Mucosa of descending colon (tissue), 3 donors: ENCODE measurements at places on chromosomes 3 and 15. TPM values are rescaled to one million over a fixed set of nuclear protein-coding genes. Genes with fewer than 3 reads are reported as not detected.

HHLA2 gene
- total RNA-seq: 98.2 TPM

TRIM59 gene
- total RNA-seq: 7.2 TPM

LMOD3 gene
- not detected for total RNA-seq

SLC24A5 gene
- total RNA-seq: not detected

ECE2 gene
- 0.19 TPM for total RNA-seq

SLC7A14 gene
- total RNA-seq: 0.26 TPM

TTLL13 gene
- 0.63 TPM for total RNA-seq

DAG1 gene
- total RNA-seq: 88.8 TPM

CLDN11 gene
- total RNA-seq: 5.9 TPM

MUC13 gene
- total RNA-seq: 923 TPM

TMEM207 gene
- total RNA-seq: not detected

AGTR1 gene
- total RNA-seq: 4.2 TPM

GOLGA6L4 gene
- 2.4 TPM for total RNA-seq

UNC13C gene
- 0.12 TPM for total RNA-seq

LMAN1L gene
- 0.55 TPM for total RNA-seq

EFL1 gene
- 28.7 TPM for total RNA-seq

GPR27 gene
- total RNA-seq: 0.14 TPM

LINGO1 gene
- total RNA-seq: 1.8 TPM

ZDHHC19 gene
- not detected for total RNA-seq

GRAMD1C gene
- total RNA-seq: 19.5 TPM
